ENCODE measurements at places on chromosomes 4 and X.

DNA sequence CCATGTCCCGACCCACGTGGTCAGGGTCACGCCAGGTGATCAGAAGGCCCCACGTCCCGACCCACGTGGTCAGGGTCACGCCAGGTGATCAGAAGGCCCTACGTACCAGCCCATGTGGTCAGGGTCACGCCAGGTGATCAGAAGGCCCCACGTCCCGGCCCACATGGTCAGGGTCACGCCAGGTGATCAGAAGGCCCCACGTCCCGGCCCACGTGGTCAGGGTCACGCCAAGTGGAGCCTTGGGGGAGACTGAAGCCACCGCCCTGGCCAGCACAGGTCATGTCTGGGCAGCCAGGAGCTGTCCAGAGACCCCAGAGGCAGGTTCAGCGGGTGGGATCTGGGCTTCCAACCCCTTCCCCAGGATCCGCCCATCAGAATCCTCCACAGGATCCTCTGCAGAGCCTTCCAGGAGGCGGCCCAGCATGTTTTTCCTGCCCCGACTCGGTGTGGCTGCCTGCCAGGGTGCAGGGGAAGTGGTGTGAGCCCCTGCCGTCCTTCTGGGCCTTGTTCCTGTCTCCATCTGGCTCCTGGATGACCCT is 58.4 kb downstream of the FAM53A start:
- no peak for DNase-seq

- DNase-seq, result no peak
These were observed 64.4 kb downstream of the SEPSECS start for GRCh38 chr4:25095837-25096236.

GRCh38 chr4:143338313-143338712 is 1.6 kb downstream of the GAB1 start:
- no peak for DNase-seq

GRCh38 chr4:55722132-55722531 is 86.0 kb upstream of the NMU start:
- no peak for DNase-seq

- DNase-seq, result no peak
These were observed 8.9 kb downstream of the RTL5 start for GRCh38 chrX:72122621-72123337.

DNA sequence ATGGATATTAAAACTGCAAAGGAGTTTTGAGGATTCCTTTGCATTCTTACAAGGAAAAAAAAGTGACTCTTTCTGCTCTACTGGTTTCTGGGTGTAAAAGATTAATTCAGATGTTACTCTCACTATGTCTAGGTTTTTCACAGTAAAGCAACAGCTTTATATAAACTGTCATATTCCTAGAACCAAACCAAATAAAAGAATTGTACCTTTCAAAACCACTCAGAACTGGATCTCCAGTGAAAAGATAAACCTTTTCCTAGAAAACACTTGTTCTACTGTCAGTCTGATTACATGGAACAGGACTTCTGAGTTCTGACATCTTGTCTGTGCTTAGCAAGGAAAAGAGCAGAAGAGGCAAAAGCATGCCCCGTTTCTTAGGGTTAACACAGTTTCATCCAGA is 5.0 kb upstream of the PPID start:
- no peak for DNase-seq

GRCh38 chr4:139392797-139393196 is 61.1 kb upstream of the RAB33B start:
- no peak for DNase-seq

All from AG09309 (cell line).